PC-3 (cell line): ENCODE measurements at places on chromosomes 1 and 21. TPM values are rescaled to one million over a fixed set of nuclear protein-coding genes. Genes with fewer than 3 reads are reported as not detected.

The F5 gene
- not detected in 2 replicates for total RNA-seq

The IFNLR1 gene
- total RNA-seq = 8.9 and 9.5 TPM in 2 replicates

The LRRC40 gene
- total RNA-seq = 17.9 and 18.4 TPM in 2 replicates

The FCGR3A gene
- total RNA-seq = not detected in 2 replicates

The ZNF687 gene
- 24.6 and 30.3 TPM in 2 replicates for total RNA-seq

The LINGO4 gene
- total RNA-seq = not detected in 2 replicates

The SLAMF1 gene
- total RNA-seq = not detected in 2 replicates

The ELAVL4 gene
- not detected in 2 replicates for total RNA-seq

The SLC35F3 gene
- total RNA-seq = 17.7 and 19.3 TPM in 2 replicates

The GSTM5 gene
- total RNA-seq = not detected in 2 replicates

The TMEM35B gene
- 10.7 and 10.9 TPM in 2 replicates for total RNA-seq

The SPRR2F gene
- not detected in 2 replicates for total RNA-seq
